Prostate gland (tissue), 2 donors: ENCODE measurements at places on chromosomes 12 and 14.

DNA sequence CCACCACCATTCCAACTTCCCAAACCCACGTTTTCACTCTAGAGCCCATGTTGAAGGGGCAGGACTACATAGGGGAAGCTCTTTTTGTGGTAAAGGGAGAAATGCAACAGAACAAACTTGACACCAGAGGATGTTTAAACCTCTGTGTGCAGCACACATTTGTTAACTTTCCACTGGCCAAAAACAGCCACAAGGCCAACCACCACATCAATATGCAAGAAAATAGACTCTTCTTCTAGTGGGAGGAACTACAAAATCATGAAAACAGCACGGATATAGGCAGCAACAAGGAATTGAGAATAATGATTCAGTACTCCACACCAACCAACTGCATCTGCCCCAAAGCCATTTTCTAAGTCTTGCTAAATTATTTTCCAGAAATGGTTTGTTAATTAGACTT lies 66.3 kb upstream of the CEP83 start:
- DNase-seq = no peak

GRCh38 chr12:32240831-32241230 lies 134.2 kb downstream of the BICD1 start:
- DNase-seq = no peak

DNA sequence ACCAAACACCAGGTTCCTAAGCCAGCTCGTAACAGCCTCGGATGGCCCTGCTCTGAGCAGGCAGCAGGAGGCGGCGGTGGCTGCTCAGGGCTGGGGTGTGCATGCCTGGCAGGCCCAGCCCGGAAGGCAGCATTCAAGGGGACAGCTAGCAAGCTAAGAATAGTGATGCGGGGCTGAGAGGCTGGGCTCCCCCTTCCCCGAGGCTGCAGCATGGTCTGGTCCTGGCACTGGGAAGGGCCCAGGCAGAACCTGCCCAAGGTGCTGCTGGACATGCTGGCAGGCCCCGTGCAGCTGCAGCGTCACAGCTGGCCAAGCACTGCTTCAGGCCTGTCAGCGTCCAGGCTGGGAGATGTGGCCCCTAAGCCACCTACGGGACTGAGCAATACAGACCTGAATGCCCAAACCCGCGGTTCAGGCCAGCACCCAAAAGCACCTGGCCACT lies 26.4 kb upstream of the NUDT14 start:
- DNase-seq = no peak

GRCh38 chr14:73634011-73634833 lies 10.6 kb upstream of the DNAL1 start:
- peak; percentile 11 for DNase-seq

DNA sequence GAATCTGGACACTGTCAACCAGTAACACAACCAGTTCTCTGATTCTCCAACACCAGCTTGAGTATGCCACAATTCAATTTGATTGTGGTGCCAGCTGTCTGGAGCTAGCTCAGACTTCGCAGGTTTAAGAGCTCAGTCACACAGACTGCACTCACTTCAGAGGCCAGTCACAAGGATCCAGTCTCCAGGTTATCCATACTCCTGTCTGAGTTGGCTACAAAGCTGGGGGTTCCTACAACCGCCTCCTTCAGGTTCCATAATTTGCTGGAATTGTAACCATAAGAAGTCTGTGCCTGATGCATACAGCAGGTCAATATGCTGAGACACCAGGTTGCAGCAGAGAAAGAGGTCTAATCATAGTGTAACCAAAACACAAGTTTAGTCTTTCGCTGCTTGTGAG lies 70.5 kb upstream of the CPSF6 start:
- DNase-seq = no peak

DNA sequence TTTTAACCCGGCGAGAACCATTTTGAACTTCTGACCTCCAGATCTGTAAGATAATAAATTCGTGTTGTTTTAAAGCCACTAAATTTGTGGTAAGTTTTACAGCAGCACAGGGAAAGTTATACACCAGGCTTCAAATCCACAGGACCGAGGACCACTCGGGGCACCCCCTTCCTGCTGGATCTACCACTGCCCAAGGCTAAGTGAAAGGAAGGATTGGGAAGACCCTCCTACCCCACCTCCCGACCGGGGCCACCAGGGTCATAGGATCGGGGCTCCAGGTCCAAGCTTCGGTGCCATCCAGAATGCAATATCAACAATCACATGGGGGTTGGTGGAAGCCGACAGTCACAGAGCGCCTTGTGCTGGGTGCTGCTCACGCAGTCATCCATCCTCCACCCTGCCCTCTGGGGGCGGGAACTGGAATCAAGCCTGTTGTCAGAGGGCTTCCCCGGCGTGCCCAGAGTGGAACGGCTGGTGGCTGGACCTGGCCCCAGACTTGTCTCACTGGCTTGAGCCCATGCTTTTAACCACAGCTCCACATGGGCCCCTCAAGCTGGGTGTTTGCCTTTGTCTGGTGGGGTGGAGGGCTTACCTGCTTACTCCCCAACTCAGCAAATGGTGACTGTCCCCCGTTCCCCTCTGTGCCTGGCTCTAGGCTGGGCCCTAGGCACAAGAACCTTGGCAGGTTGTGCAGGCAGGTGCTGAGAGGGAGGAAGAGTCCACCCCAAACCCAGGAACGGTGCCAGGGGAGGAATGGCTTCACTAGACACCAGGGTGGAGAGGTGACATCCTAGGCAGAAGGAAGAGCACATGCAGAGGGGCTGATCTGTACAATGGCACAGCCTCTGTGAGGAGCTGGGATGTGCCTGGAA lies 180.3 kb upstream of the RTL1 start:
- no peak for DNase-seq

GRCh38 chr12:21265932-21266331 lies 68.8 kb downstream of the SLCO1A2 start:
- no peak for DNase-seq

- no peak for DNase-seq
These were observed 3.5 kb downstream of the KRT3 start for GRCh38 chr12:52792185-52793029.

GRCh38 chr14:72416892-72417291 lies 477.0 kb downstream of the DPF3 start:
- DNase-seq = no peak

DNA sequence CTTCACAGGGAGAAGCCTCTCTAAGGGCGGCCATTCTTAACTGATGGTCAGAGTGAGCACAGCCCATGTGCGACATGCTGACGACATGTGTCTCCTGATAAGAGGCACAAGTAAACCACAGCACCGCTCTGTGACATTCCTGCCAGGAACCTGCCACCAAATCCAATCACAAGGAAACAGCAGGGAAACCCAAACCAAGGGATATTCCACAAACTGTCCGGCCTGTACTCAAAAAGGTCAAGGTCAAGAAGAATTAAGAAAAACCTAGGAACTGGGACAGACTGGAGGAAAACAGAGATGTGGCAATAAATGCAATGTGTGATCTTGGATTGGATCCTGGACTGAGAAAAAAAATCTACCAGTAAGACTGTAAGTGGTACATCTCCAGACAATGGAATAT lies 91.9 kb downstream of the SYNE3 start:
- DNase-seq = no peak
